GM03348 (cell line): ENCODE measurements at places on chromosomes 6 and 20.

- DNase-seq, result peak; percentile 88
Measured at GRCh38 chr6:156780102-156780641, 3.0 kb downstream of the ARID1B start.

DNA sequence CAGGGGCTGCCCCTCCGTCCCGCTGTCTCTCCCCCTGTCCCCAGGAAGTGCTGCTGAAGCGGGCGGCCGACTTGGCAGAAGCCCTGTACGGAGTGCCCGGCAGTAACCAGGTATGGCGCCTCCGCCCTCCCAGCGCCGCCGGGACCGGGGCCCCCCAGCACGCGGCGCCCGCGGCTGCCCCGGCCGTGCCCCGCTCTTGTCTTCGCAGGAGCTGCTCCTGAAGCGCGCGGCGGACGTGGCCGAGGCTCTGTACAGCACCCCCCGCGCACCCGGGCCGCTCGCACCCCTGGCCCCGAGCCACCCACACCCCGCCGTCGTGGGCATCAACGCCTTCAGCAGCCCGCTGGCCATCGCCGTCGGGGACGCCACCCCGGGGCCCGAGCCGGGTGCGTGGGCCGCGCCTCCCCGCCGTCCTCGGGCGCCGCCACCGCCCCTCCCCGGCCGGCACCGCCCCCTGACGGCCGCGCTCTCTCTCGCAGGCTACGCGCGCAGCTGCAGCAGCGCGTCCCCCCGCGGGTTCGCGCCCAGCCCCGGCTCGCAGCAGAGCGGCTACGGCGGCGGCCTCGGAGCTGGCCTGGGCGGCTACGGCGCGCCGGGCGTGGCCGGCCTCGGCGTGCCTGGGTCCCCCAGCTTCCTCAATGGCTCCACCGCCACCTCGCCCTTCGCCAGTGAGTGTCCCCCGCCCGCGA lies 48.4 kb downstream of the CPXM1 start:
- DNase-seq, result peak; percentile 76

DNA sequence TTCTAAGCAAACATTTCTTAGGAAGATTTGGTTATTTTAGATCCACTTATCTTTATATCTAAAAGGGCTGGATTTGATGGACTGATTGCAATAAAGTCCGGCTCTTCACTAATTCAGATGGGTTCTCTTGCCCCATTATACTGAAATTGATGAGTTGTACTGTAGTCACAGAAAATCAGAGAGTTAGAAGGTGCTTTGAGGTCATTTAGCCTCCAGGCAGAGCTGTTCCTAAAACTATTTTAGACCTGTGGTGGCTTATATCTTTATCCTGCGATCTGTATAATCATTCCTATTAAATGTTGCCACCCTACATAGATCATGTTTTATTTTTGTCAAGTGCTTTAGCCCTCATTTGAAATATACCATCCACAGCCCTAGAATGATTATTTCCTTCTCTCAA lies 61.3 kb upstream of the ATXN1 start:
- DNase-seq, result no peak

DNA sequence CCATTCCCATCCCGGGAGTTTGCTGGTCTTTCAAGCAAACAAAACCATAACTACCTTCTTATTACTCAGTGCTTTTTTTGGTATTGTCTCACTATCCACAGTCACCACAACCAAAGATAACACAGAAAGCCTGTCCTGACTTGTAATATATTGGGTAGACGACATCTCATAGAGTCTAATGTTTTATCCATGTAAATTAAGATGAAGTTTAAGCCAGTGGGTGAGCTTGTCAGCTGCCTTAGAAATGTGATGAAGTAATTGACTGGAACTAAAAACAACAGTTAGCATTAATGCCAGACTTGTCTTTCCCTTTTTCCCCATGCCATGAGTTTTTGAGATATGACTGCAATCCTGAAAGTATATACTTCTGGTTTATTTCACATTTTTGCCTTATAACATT lies 282.7 kb upstream of the PRDM1 start:
- DNase-seq, result peak; percentile 18

DNA sequence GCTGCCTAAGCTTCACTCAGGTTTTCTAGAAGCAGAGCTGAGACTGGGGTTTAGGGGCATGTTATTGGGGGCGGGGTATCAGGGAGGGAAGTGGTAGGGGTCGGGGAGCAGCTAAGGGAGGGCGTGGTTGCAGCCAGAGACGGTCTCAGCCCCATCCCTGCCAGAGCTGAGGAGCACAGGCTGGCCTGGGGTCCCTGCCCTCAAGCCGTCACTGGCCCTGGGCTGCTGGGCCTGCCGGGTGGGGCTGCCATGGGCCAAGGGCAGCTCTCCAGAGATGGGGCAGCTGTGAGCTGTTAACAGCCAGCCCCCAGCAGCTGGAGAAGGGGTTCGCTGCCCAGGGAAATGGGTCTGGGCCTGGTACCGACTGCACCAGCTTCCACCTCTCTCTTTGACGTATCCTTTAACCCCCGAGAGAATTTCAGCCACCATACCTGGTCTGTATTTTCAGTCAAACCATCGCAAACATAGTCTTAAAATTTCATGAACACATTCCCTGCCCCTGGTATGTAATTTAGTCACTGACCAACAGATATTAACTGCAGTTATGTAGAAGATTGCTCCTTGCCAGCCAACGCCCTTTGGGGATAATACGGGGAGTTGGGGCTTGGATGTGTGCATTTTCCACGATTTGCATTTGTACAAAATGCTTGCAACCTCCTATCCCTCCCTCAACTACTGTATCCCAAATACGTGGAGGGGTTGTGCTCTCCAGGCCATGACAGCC lies 253.4 kb downstream of the TAF4 start:
- DNase-seq, result no peak

GRCh38 chr20:24827603-24828295 lies 121.3 kb upstream of the CST7 start:
- no peak for DNase-seq

DNA sequence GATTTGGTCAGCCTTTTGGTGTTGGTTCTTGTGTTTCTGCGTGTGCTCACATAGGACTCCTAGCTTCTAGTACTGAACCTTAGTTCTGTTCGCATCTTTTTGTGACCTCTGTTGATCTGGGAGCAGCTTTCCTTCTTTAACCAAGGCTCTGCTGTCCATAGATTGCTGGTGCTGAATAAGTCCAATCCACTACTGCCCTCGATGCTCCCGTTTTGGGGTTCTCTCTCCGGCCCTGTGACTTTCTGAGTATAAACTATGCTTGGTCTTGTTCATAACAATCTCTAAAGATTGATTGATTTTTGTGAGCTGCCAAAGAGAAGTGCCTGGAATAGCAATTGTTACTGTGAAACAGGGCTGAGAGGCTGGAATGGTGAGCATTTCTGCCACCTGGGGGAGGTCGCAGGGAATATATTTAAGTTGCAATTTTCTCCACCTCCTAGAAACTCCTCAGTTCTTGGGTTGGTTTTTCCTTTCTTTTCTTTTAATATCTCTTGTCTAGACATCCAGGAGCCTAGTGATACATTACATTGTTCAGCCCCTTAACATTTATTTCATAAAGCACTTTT lies 422.9 kb upstream of the CHD6 start:
- no peak for DNase-seq

GRCh38 chr20:43160941-43161340 lies 28.8 kb downstream of the PTPRT start:
- no peak for DNase-seq
